ENCODE measurements at places on chromosomes 6 and 20.
A peak's percentile ranks its signal among the peaks of the same experiment; 100 is the strongest.

DNA sequence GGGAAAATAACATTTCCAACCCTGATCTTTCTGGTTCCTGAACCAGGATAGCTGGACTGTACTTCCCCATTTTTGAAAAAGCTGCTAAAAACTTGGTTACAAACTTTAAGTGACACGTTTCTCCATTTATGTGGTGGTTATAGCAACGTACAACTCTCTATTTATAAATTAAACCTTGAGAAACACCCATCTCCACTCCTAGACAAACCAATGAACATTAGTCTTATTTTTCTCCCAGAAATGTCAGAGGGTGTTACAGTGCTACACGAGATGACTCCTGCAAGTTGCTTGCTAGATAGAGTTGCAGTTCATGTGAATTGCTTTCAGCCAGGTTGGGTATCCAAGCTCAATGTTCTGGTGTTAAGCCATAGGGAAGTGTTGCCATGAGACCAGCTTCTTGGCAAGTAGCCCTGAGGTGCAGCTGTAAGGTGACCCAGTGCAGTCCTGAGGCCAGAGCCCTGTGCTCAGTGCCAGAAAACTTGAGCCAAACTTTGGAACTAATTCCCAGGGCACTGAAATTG, 51.3 kb upstream of the REV3L start:
- DNase-seq, result no peak

DNA sequence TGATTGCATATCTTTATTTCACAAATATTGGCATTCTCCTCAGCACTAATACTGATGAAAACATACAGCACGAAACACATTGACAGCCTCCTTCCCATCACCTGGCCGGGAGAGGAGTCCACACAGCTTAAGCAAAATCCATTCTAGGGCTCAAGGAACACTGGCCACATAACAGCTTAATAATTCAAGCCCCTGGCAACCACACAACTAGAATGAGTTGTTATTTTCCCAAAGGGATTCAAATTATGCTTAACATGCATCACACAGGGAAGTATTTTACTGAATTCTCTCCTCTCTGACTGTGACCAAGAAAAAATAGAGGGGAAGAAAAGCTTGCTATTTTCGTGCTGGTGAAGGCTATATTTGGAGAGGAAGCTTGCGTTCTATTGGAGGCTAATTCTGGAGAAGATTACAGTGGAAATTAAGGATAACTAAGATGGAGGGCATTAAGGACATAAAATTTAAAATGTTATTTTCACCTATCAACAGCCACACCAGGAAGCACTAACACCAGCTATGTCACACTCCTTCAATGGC, 198.5 kb downstream of the ADGRG6 start:
- DNase-seq, result no peak

DNA sequence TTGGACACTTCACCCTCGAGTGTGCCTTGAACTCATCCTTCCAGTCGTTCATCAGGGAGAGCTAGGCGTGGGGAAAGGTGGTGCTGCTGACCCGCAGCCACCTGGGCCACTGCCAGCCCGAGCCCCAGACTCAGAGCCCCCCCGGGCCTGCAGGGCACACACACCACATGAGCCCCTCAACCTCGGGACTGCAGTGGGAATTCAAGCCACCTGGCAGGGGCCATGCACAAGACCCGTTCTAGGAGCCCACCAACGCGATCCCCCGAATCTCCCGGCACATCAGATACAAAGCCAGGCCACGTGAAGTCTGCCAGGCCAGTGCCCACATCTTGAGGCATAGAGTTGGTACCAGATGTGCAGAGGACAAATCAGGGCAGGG, 2.8 kb downstream of the ZNF512B start:
- DNase-seq, result no peak

DNA sequence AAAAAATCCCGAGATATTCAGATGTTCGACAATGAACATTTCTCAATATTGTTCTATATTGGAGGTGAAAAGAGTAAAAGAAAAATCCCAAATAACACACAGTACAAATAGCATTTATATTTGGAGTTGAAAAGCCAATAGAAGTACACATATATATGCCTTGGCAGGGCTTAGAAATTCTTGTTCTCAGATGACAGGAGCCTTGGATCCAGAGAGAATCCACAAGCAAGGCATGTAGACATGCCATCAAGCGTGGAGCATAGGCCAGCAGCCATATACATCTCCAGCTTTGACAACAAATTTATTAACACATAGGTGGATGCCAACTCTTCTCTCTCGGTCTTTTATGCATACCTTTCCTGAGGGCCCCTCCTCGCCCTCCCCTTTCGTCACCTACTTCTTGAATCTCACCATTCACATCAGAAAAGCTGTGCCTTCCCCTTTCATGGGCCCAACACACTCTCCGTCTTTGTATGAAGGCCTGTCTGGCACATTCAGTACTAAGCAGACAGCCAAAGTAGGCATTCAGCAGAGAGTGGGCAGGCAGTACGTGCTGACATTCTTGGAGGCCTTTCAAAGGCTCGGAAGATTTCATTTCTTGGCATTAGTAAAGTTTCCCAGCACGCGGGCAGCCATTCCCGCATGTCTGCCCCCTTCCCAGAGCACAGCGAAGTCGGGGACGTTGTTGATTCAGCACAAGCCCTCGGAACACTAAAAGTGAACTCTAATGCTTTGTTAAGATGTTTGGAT, 18.2 kb downstream of the NEDD9 start:
- DNase-seq, result no peak

DNA sequence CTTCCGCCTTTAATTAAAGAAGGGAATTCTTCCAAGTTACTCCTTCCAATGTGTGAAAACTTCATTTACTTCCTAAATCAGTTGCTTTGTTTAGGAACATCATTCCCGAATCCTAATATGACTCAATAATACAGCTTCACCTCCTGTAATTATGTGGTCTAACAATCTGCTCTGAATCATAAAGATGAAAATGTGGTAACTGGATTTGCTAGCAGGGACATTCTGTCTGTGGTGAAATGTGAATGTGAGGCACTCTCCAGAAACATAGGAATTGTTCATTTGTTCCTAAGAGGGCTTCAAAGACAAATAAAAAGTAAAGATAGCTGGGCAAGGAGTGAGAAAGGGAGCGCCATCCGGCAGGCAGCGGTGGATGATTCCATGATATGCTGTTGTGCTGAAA, 678.1 kb downstream of the KIF16B start:
- no peak for DNase-seq

DNA sequence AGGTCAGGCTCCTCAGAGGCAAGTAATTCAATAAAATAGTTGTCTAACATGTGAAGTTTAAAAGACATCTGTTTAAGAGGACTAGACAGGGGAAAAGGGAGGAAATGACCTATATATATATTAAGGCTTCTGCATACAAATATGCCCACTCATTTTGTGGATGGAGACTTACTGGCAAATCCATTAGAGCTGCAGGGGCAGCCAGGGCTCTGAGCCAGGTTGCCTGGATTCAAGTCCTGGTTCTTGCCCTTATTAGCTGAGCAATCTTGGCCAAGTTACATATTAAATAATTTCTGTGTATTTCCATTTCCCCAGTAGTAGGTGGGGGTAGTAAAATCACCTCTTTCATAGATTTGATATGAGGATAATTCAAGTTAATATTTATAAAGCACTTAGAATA, 287.0 kb upstream of the RIMS1 start:
- no peak for DNase-seq

DNA sequence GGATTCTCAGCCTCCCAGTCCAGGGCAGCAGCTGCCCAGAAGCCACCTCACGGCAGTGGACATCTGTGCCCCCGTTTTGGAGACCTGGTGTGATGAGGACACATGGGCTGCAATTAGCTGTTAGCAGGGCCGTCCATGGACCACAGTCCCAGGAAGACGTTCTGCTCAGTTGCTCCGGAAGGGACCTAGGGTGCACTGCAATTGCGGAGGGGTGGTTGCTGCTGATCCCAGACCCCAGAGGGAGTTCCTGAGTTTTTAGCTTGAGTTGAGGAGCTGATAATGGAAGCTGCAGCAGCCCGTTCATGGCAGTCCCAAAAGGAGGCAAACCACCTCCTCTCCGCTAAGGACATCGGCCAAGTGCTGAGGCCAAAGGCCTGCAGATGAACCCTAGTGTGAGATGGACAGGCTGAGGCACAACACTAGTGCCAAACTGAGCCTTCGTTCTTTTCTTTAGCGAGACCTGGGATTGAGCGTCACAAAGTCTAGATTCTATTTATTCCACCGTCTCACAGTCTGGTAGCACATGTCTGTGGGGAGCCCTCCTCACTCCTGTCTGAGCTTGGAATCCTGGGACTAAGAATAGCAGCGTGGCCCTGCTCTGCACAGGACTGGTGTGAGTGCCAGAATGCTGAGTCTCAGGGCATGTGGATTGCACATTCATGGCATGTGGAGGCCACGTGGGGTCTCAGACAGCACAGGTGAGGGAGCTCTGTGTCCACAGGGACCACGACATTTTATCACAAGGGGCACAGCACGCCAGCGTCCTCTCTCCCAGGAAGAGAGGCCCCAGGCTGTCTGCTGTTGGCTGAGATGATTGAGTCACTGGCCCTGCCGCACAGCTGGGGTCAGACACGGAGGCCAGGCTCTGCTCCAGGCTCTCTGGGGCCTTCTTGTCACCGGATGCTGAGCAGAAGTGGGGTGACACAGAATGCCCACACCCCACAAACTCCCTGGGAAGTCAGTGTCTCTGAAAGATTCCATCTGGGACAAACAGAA, 113.4 kb downstream of the PSMB1 start:
- DNase-seq, result no peak

- DNase-seq, result no peak
Observed at GRCh38 chr20:61535091-61535490, 283.0 kb downstream of the CDH4 start.

DNA sequence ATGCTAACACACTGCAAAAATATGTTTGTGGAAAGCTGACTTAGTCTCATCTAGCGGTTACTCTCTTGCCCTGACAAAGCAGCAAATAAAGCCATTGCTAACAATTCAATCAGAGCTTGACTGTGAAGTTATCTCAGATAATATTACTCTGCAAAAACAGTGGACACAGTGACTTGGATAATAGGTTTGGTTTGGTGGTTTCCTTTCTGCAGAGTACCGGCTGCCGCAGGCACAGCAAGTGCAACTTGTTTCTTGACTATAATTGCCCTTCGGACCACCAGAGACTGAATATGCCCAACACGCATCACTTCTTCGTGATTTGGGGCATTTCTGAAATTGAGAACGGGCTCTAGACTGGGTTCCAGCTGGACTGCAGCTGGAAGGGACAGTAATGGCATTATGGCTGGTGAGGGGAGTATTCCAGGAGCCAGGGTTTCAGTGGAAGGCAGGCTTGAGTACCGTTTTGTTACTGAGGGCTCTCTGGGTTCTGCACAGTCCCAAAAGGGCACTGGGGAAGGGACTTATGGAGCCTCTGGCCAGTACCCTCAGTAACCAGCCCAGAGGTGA, 40.0 kb downstream of the DSTN start:
- DNase-seq, result no peak

- no peak for DNase-seq
Observed at GRCh38 chr6:43455531-43456428, at the start of gene DLK2. TSS of gene DLK2 (minus strand) at chr6:43455548. CDS start at chr6:43454825, 723 bp downstream.

GRCh38 chr6:122580737-122581136, 29.5 kb upstream of the PKIB start:
- DNase-seq, result no peak

DNA sequence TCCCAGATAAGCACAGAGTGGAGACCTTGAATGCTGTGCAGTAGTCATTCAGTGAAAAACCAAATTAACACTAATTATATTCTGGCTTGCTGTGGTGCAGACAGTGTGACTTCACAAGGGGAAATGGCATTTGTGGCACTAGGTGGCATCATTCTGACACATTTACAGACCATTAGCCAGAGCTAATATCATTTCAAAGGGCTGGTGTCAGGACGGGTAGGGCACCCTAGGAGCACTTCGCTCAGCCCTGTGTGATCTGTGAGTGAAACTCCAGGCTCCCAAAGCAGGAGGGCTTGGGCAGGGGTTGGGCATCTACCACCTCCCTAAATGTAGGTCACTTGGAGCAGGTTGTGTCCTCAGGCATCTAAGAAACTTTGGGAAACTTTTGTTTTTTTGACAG, 555.8 kb downstream of the PKHD1 start:
- DNase-seq, result no peak

DNA sequence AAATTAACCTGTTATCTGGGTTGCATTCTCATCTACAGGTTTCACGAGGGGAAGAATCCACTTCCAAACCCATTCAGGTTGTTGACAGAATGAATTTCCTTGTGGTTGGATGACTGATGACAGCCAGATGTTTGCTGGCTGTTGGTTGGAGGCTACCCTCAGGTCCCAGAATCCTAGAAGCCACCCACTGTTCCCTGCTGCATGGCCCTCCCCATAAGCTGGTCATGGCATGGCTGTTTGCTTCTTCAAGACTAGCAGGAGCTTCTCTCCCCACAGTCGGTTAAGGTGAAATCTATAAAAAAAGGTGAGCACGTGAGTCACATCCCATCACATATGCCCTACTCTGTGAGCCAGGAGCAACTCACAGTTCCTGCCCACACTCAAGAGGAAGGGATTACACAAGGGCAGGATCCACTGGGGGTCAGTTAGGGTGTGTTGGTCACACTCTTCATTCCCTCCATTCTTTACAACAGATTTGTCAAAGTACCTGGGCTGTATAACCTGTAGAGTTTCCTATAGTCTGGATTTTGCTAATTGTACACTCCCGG, 19.5 kb upstream of the RPS10 start:
- DNase-seq, result no peak

GRCh38 chr6:95417856-95418255, 159.5 kb upstream of the MANEA start:
- DNase-seq, result no peak

DNA sequence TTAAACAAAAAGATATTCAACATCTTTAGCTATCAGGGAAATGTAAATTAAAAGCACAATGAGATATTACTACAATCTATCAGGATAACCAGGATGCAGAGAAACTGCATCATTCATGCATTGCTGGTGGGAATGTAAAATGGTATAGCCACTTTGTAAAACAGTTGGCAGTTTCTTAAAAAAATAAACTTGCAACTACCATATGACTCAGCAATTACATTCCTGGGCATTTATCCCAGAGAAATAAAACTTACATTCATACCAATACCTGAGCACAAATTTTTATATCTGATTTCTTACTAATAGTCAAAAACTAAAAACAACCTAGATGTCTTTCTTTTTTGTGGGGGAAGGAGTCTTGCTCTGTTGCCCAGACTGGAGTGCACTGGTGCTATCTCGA, 190.3 kb upstream of the TAB2 start:
- DNase-seq, result peak; percentile 42

DNA sequence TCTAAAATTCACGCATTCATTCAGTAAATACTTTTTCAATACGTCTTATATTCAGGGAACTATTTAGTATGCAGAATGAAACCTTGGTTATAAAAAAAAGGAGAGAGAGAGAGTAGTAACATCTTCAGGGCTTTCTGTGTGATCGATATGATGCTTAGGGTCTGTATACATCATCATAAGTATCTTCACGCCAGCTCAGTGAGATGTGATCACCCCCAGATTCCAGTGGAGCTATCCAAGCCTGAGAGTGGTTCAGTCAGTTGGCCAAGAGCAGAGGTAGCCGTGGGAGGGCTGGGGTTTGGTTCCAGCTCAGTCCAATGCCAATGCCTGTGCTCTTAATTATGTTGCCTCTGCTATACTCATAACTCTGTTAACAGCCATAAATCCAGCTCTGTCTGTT, 8.6 kb downstream of the CD83 start:
- no peak for DNase-seq

GRCh38 chr20:25471020-25471419, 63.5 kb downstream of the GINS1 start:
- DNase-seq, result no peak
